ENCODE measurements at places on chromosomes 7 and 10.

- no peak for DNase-seq
Observed at GRCh38 chr10:126302826-126303665, 85.2 kb downstream of the ADAM12 start.

GRCh38 chr10:9800571-9800970, 1217.1 kb upstream of the CELF2 start:
- DNase-seq = no peak

GRCh38 chr10:110373059-110373458, 68.3 kb upstream of the SMNDC1 start:
- no peak for DNase-seq

DNA sequence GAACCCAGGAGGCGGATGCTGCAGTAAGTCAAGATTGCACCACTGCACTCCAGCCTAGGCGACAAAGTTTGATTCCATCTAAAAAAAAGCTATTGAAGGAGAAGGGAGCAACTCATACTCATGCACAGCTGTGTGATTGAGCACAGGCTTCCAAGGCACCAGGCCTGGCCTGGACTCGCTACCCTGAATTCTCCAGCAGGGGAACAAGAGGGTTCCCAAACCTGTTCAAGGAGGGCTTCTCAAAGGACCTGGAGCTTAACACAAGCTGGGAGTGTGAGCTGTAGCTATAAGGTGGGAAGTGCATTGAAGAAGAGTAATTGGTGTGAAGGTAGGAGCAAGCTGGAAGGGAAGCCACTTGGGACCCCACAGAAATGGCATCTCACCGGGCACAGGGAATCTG, 15.1 kb upstream of the DDIT4 start:
- DNase-seq = no peak

- no peak for DNase-seq
Observed at GRCh38 chr10:1476455-1476803, 260.9 kb downstream of the ADARB2 start.

- DNase-seq = no peak
Observed at GRCh38 chr10:131963350-131963749, 18.4 kb downstream of the BNIP3 start.

- no peak for DNase-seq
Observed at GRCh38 chr10:33237736-33238624, 96.5 kb downstream of the NRP1 start.
